M059J (cell line): ENCODE measurements at places on chromosomes 1 and 21. TPM values are rescaled to one million over a fixed set of nuclear protein-coding genes. Genes with fewer than 3 reads are reported as not detected.

Gene NBPF26
- 9.7 and 23.7 TPM in 2 replicates for total RNA-seq

DNA sequence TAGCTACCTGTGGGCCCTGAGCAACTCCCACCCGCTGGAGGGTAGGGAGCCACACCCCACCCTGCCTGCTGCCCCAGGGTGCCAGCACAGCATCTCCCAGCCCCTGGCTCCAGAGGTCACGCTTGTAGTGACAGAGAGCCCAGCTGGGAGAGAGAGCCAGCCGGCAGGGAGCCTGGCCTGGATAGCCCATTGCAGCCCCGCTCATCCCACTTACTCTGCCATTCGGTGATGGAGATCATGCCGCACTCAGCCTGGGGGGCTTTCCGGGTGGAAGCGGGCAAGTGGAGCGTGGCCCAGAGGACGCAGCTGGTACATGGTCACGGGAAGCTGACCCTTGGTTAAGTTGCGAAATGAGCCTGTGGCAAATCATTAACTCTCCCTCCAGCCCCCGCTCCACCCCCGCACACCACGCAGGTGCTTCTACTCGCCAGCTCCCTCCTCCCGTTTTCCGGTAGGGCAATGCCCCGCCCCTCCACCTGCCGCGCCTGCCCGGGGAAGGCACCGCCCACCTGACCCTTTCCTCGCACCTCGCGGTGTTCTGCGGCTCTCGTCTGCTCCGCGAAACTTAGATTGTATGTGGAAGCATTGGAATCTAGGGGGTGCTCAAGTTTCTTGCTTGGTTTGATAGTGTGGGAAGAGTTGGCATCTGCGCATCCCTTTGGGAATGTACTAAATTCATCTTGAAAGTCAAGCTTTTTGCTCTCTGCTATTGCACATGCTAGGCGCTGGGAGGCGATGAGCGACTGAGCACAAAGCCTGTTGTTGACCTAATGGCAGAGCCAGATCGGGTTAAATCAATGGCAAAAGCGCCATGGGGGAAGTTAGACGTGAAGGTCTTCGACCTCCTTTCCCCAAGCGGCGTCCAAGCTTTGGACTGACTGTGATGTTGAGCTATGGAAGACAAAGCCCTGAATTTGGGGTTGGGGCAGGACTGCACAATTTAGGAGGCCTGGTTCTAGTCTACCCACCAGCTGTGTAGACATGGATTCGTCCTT, at the start of gene GOLT1A:
Gene GOLT1A (minus strand): TSS at position 321 of the 995 bp plus-strand sequence. CDS start 82 bp downstream, at position 239.
- DNase-seq: peak; percentile 88

DNA sequence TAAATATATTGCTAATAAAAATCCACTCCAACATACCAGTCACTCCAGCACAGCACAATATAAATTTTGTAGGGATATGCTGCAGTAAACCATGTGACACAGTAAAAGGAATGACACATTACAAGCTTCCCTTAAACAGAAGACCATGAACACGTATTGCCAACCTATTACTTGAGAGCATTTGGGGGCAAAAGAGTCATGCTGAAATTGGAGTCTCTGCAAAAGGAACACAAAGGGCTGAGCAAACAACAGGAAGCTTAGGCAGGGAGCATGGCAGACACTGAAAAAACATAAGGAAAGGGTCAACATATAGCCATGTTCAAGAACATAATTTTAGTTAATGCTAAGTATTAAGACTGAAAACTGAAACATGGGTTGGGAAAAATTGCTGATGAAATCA, 214.5 kb downstream of the SMYD3 start:
- DNase-seq: no peak

GRCh38 chr21:44024887-44025353, 12.8 kb downstream of the TRAPPC10 start:
- DNase-seq: no peak

Gene OR2L3
- not detected in 2 replicates for total RNA-seq

- no peak for DNase-seq
Observed at GRCh38 chr1:178241837-178242236, 147.9 kb downstream of the RASAL2 start.

Gene SDC3
- total RNA-seq: 17.1 and 49.2 TPM in 2 replicates

DNA sequence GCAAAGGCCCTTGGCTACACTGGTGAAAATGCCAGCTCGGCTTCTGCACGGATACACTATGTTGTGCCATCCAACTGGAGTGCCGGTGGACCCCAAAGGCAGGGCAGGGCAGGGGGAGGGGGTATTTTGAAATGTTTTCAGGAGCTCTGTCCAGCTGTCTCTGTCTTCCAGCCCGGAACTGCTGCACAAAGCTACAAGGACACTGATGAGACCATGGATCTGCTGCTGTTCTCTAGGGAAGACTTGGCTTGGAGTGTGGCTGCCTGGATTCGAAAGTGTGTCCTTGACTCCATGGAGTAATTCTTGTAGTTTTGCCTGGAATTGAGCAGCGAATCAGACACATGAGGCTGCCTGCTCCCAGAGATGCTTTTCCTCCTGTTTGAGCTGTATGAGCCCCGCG, 42.4 kb downstream of the TTC39A start:
- DNase-seq: no peak

Gene CD1B
- not detected in 2 replicates for total RNA-seq

Gene LMOD1
- 4.7 and 6.0 TPM in 2 replicates for total RNA-seq

Gene MEX3A
- 2.5 and 3.2 TPM in 2 replicates for total RNA-seq

DNA sequence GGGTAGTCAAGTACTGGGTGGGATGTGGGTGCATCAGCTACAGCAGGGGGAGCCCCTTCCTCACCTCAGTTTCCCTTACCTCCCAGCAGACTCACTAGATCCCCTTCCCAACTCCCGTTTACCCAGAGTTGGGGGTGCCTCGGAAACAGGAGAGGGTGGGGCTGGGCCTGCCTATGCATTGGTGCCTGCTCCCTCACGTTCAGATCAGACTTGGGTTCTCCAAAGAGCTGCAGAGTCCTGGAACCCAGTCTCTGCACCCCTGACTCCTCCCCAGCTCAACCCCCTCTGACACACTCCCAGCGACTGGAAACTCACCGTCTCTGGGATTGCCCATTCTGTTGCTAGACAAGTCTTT, 6.0 kb downstream of the FOXO6 start:
- DNase-seq: no peak

GRCh38 chr1:116087628-116088027, 23.6 kb upstream of the MAB21L3 start:
- DNase-seq: no peak

DNA sequence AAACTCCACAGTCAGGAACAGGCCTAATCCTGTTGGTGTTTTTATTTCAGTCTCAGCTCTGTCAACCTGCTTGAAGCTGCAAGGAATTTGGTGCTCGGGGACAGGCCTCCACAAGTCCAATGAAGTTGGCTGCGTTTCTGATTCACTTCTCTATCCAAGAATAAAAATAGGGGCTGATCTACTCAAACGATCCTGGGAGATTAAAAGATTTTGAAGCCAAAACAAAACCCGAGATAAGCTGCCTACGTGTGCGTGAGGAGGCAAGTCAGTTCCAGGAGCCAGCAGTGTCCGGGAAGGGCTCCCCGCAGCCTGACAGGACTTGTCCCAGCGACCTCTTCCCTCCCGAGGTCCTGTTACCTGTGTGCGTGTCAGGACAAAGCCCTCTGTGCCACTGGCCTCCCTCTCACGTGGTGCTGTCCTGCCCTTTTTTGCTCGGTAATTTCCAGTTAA, 98.0 kb downstream of the ETS2 start:
- no peak for DNase-seq

- DNase-seq: no peak
Observed at GRCh38 chr1:180258935-180259334, 28.9 kb downstream of the LHX4 start.

DNA sequence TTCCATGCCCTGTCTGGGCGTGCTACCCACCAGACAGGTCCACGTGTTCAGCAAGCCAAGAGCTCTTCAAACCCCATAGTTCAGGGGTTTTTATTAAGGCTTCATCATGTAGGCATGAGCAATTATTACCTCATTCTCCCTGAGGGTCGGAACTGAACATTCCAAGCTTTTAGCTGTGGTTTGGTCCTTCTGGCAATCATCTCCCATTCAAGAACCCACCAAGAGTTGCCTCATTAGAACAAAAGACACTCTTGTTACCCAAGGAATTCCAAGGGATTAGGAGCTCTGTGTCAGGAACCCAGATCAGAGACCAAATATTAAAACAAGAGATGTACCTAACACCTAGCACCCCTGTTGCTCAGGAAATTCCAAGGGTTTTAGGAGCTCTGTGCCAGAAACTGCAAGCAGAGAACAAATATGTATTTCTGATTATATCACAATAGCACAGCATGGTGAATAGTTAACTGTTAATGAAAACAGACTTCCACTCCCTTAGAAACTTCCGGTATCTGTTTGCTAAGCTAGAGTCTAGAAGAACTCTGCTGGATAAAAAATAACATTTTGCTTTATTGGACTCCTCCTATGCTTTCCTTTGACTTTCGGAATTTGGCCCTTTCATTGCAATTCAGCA, 201.2 kb upstream of the L1TD1 start:
- DNase-seq: peak; percentile 86
